ACHN (cell line): ENCODE measurements at places on chromosomes 7 and 10.

DNA sequence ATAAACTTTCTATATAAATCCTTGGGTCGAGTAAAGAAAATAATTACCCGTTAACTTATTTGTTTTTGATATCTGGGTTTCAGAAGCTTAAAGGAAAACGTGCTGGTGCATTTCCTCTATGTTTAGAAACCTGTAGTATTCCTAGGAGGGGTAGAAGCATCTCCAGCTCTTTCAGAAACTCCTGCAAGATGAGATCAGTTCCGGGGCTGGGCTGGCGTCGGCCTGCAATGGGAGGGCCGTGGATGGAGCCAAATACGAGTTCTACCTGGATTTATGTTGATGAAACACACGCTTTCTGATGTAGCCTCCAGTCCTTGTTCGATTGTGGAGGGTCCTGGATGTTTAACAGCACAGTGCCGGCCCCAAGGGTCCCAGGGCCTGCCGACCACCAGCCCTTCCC, 35.8 kb upstream of the DIP2C start:
- DNase-seq, result no peak

GRCh38 chr7:111433426-111433825, 128.9 kb downstream of the IMMP2L start:
- no peak for DNase-seq

GRCh38 chr7:35753761-35754603, 46.9 kb upstream of the SEPTIN7 start:
- DNase-seq, result no peak

DNA sequence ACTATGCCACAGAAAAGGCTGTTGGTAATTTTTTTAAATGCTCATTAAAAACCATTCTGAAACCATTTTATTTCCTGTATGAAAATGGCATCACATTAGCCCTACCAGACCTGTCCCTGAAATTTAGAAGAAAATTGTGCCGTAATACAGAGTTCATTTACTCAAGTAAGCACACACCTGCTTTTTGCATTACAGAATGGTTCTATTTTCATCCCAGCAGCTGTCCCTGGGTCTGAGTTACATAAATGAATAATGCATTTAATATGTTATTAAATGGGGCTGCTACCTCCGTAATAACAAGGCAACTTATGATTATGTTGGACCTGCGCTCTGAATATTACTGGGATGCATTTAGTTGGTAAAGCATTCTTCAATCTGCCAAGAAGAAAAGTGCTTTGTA, 508.9 kb downstream of the SORCS1 start:
- no peak for DNase-seq

DNA sequence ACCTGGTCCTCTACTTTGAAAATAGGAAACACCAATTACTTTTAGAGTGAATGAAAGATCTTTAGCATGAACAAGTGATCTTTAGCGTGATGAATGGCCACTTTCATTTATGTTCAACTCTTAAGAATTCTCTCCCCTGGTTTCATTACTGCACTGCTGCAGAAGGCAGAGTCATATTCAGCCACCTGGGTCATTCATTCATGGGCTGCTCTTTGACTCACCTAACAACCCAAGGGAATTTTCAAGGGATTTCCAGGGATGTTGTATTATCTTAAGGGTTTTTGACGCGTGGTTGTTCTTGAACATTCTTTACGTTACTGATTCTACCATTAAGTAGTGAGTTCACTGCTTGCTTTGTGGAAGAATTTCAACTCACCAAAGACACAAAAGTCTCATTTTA, 87.3 kb upstream of the STK17A start:
- no peak for DNase-seq
